ENCODE measurements at places on chromosomes 11 and 22.
A peak's percentile ranks its signal among the peaks of the same experiment; 100 is the strongest.

DNA sequence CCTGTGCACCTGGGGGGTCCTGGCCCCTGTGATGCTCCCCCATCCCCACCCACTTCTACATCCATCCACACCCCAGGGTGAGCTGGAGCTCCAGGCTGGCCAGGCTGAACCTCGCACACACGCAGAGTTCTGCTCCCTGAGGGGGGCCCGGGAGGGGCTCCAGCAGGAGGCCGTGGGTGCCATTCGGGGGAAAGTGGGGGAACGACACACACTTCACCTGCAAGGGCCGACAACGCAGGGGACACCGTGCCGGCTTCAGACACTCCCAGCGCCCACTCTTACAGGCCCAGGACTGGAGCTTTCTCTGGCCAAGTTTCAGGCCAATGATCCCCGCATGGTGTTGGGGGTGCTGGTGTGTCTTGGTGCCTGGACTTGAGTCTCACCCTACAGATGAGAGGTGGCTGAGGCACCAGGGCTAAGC lies 20.0 kb upstream of the TALDO1 start:
- no peak for DNase-seq

DNA sequence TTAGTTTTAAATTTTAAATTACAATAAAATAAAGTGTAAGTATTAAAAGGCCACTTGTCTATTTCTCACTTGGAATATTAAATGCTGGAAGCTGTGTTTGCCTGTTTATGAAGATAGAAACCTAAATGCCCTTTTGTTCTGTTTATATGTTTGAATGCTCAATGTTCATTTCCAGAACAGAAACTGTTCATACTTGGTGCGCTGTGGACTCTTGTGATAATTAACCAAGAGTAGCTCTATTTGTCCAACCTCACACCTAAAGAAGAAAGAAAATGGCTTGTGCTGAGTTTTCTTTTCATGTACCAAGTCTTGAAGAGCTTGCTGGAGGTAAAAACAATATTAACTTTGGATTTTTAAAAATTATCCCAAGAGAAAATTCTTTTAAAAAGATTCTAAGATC lies 5.7 kb downstream of the C11orf54 start:
- DNase-seq, result no peak

- no peak for DNase-seq
Observed at GRCh38 chr22:35733036-35733435, 15.4 kb downstream of the APOL5 start.

GRCh38 chr22:50085211-50085972 lies at the start of gene MLC1:
Gene MLC1 (minus strand): TSS chr22:50085426. CDS start chr22:50084902, 524 bp downstream.
- DNase-seq, result no peak

DNA sequence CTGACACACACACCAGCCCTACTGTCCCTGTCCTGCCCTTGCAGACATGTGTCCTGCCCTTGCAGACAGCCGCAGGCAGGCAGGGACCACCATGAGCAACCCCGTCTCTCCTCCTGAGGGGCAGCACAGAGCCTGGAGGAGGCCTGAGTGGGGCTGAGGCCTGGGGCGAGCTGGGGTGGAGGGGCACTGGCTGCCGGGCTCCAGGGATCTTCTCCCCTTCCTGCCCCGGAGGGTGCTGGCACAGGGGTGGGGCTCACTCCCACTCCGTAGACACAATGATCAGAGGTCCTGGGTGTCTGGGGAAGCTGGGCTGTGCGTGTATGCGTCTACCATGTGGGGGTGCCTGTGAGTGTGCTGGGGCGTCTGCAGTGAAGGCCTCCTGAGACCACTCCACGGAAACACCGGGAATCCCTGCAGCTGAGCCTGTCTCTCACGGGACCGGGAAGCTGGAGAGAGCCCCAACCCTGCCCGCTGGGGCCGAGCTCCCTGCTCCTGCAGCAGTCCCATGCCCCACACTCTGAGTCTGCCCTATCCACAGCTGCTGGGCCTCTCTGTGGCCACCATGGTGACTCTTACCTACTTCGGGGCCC lies 588 bp downstream of the TSPAN32 start:
- DNase-seq, result no peak

DNA sequence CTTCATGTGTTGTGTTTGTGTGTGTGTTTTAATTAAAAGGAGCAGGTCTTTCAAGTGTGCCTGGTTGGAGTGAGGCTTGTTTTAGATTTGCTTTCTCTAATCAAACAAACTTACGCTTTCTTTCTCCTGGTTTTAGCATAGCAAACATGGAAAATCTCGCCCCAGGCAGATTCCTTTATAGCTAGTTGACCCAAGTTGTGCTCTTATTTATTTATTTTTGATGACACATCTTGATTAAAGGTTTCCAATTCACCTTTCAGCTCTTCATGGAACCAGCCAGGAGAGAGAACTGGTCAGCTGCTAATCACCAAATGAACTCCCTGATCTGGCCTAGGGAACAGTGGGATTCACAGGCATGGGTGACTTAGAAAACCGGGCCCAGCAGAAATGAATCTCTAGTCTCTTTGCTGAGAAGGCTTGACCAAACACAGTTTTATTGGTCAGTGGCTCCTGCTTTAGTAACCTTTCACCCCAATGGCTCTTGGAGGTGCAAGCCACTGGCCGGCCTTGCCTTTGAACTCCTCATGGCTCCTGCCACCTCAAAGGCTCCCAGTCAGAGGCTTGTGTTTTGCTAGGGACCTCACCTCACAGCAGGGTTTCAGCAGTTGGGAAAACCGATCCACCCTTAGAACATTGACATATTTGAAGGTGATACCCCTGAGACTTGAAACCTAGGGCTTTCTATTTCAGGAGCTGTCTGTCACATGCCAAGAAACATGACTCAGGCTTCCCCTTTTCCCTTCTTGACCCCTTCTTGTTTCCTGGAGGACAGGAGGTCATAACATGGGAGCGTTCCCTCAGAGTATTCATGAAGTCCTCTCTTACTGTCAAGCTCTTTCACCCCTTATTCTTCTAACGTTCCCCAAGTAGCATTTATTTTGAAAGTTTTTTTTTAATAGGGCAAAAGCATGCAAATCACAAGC lies 48.8 kb downstream of the EXT2 start:
- DNase-seq, result peak; percentile 52

DNA sequence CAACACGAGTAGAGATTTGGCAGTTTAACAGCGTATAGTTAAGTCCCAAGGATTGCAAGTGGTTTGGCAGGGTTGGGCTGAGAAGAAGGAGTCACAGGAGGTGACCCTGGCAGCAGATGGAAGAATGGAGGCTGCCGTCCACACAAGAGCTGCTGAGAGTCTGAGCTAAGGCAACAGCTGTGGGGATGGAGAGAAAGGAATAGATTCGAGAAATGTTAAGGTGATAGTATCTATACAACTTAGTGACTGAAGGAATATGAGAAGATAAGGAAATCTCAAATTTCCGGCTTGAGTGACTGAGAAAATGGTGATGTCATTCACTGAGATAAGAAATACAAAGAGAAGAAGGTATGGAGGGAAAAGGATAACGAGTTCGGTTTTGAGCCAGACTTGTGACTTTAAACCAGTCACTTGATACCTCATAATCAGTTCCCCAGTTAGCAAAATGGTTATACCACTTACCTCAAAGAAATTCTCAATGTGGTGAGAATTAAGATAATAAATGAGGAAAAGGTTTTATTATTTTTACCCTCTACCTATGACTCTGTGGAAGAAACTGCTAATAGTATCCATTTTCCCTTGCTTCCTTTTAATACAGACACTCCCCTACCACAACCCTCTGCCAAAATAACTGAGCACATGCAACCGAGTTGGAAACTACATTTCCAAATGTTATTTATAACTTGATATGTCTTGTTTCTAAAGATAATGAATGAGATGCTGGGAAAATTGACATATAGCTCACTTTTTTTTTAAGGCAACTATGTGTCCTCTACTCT lies 30.7 kb downstream of the FAM168A start:
- DNase-seq, result no peak

GRCh38 chr11:76267556-76267955 lies 61.3 kb upstream of the WNT11 start:
- DNase-seq, result no peak

GRCh38 chr22:49705216-49705971 lies 122.3 kb downstream of the BRD1 start:
- no peak for DNase-seq
